ENCODE measurements at places on chromosomes 12 and 14.
A peak's percentile ranks its signal among the peaks of the same experiment; 100 is the strongest.

DNA sequence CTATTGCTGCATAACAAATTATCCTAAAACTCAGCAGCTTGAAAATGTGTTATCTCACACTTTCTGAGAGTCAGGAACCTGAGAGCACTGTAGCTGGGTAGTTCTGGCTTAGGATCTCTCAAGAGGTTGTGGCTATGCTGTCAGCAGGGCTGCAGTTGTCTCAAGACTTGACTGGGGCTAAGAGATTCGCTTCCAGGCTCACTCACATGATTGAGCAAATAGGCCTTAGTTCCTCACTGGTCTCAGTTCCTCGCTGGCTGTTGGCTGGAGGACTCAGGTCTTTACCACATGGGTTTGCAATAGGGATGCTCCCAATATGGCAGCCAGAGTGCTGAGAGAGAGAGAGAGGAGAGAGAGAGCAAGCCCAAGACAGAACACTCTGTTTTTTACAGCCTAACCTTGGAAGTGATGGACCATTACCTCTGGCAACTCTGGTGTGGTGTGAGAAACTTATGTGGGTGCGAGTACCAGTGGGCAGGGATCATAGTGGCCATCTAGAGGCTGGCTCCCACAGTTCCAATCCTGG lies 15.9 kb upstream of the DHRS2 start:
- DNase-seq: no peak

- DNase-seq: peak; percentile 59
These were observed 3.0 kb downstream of the GZMB start for GRCh38 chr14:24630872-24631477.

GRCh38 chr12:9149372-9149771 lies 33.7 kb upstream of the A2M start:
- no peak for DNase-seq

DNA sequence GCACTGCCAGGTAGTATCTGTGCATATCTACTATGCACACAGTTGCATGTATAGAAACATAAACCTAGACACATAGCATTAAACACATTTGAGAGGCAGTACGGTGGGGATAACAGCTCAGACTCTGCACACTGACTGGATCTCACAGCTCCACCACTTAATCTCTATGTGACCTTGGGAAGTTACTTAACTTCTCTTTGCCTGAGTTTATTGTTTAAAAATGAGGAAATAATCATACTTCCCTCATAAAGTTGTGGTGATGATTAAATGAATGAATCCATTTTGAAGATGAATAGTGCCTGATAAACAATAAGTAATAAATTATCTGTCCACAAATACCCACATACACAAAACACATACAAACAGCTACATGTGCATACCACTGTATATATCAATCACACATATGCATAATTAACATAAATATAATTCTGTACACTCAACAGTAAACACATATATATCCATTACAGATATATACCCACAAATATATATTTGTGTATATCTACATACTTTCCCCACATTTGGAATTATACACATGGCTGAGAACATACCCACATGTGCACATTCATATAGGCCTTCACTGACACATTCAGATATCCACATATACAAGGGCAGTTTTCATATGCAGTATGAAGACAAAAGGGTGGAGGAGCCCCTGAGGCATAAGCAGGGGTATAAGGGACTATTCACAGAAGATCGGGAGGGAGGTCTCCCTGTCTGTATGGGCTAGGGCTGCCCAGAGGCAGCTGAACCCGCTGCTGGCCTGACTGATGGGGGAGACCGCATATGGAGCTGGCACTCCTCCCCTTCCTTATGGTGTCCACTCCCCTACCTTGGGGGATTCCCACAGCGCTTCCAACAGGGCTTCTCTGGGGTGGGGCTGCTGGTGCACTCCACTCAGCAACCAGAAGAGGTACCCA lies 5.9 kb downstream of the CDH24 start:
- no peak for DNase-seq

- no peak for DNase-seq
These were observed 109.8 kb upstream of the BCAT1 start for GRCh38 chr12:25058658-25059058.

DNA sequence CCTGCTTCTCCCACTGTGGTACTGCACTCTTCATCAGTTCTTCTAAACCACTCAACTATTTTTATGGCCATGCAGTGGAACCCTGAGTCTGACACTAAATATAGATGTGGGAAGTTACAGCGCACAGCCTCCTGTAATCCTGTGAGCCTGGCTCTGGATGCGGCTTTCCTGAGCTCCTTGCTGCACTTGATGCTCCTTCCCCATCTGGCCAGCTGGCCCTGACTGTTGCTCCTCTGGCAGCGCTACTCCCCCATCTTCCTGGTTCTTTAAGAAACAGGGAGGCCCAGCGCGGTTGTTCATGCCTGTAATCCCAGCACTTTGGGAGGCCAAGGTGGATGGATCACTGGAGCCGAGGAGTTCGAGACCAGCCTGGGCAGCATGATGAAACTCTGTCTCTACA lies 24.6 kb downstream of the IQSEC3 start:
- no peak for DNase-seq

- DNase-seq: no peak
These were observed 26.7 kb downstream of the C12orf75 start for GRCh38 chr12:105357162-105357691.

DNA sequence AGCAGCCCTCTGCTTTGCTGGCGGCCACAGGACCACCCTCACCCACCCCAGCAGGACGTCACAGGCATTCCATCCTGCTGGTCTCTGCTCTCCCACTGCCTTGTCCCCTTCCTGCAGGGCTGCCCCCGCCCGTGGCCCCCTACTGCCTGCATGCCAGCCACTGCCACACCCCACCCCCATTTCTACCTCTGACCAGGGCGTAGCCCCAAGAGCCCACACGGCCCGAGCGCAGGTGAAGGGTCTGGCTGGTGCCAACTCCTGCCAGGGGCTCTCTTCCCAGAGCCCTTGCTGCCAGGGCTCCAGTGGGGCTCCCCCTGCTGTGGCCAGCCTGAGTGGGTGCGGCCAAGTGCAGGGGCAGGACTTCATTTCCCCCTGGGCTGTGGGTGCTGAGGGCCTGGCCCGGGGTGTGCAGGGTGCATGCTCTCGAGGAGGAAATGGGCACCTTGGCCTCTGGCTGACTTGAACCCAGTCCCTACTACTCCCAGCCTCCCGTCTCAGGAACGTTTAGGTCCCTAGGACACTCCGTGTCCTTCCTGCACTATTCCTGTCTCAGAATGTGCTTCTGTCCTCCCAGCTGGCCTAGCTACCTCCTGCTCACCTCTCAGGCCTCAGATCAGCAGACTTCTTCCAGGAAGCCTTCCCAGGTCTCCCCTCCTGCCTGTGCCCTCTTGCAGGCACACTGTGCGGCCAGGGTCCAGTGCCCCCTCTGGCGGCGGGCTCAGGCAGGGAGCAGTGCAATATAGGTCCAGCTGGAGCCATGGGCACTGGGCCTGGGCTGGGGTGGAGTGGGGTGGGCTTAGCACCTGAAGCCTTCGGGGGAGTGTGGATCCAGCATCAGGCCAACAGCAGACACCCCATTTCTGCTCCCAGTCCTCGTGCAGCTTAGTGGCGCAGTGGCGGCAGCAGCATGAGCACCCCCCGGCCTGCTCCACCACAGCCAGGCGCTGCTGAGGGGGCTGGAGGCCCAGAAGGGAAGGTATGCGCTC lies 1.4 kb downstream of the LBHD2 start:
- peak; percentile 19 for DNase-seq

GRCh38 chr12:19206493-19207077 lies 77.1 kb downstream of the PLEKHA5 start:
- no peak for DNase-seq

DNA sequence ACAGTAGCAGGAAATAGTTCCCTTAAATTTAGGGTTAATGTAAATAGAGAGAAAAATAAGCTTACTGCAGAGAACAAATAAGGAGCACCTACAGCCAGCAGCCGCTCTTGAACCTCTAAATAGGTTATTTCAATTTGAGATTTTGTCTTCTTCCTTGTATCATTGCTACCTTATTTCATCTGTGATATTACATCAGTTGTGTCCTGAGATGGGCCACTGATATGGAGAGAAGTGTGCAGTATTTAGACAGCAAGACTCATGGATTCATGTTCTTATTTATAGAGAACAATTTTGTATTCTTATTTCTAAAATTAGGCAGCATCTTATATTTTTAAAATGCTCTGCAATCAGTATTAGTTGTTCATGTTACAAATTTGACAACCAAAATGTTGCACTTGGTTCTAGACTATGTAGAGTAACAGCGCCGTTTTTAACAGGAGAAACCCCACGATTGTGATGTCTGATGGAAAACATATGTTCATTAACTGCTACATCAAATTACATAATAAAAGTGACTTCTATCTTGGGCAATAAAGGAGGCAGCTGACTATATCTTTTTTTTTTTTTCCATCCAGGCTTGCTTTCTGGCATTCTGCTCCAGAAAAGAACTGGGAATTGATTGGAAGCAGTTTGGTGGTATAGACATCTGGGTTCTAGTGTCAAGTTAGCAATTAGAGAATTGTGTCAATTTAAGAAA lies 117.9 kb downstream of the CAND1 start:
- DNase-seq: no peak

- no peak for DNase-seq
These were observed 402.3 kb downstream of the EGLN3 start for GRCh38 chr14:33548606-33549005.

GRCh38 chr14:78403278-78403815 lies 233.2 kb downstream of the NRXN3 start:
- DNase-seq: no peak

GRCh38 chr12:26896913-26897312 lies 40.9 kb downstream of the INTS13 start:
- no peak for DNase-seq

- peak; percentile 22 for DNase-seq
These were observed 772.9 kb downstream of the MED13L start for GRCh38 chr12:115504306-115505290.

DNA sequence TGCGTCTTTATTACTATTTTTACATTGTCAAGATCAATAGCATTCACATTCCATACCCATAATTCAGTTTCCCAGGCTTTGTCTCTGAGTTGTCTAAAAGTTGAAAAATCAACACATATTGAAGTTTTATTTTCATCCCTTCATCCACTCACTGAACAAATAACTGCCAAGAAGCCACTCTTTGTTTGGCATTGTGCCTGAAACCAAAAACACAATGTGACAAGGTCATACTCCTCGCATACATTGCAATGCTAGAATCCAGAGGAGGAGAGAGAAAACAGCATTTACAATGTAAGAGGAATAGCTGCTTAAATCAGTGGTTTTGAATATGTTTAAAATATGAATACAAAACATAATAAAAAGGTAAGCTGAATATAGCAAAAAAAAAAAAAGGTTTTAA lies 71.8 kb downstream of the CCDC60 start:
- no peak for DNase-seq

DNA sequence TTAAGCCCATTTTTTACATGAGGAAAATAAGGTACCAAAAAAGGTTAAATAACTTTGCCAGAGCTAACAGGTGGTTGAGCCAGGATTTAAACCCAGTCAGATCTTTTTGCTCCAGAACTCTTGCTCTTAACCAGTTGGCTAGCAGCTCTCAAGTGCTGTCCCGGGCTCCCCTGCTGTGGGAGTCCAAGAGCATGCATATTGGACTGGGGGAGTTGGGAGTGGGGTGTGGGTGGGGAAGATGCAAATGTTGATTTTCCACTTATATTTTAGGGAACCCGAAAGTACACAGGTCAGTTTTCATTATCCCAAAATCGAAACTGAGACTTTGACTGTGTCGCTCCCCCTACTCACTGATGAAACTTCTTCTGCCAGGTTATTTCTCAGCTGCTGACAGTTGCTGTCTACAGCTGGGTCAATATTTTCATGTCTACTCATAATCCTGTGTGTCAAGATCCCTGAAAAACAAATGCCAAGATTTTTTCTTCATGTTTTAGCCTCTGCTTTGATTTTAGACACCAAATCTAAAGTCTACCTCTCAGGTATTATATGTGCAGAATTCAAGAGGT lies 172.3 kb upstream of the TMPO start:
- no peak for DNase-seq

DNA sequence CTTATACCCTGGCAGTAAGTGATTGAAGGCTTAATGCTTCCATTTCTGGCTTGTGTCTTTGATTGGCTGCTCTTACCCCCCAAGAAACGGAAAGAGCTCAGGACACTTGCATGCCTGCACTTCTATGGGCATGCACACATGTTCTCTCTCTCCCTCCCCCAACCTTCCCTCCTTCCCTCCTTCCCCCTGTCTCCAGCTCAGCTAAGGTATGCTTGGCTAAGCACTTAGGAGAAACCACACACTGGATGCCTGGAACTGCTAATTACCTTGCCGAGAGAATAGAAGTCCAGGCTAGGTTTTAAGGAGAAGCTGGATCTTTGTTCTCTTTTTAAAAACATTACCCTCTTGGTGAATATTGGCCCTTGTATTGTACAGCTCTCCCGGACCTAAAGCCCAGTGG lies 1072.8 kb upstream of the TMEM132C start:
- no peak for DNase-seq

GRCh38 chr12:107474639-107475539 lies 210.7 kb upstream of the PWP1 start:
- no peak for DNase-seq

DNA sequence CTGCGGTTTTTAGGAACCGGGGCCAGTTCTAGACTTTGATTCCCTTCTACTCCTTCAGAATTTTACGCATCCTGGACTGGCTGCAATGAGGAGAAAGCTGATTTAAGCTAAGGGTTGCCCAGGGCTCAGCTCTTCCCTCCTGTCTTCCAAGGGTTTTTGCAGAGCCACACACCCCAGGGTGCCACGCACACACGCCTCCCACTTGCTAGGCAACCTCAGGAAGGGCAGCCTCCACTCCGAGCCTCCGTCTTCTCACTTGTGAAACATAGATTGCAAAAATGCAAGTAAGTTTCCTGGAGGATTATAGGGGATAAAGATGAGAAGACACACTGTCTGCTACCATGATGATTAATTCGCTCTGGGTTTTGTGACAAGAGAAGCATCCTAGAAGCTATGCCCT lies 31.7 kb downstream of the NOS1 start:
- no peak for DNase-seq

GRCh38 chr14:93004699-93005082 lies 81.7 kb downstream of the CHGA start:
- no peak for DNase-seq

GRCh38 chr12:65756956-65757511 lies 67.2 kb upstream of the HMGA2 start:
- no peak for DNase-seq

GRCh38 chr12:98464190-98464589 lies 51.2 kb upstream of the TMPO start:
- no peak for DNase-seq
